ENCODE measurements at places on chromosomes 4 and X.

GRCh38 chr4:158229768-158230167, 19.5 kb downstream of the TMEM144 start:
- no peak for DNase-seq

GRCh38 chr4:116180157-116180601, 905.2 kb downstream of the TRAM1L1 start:
- DNase-seq = no peak

GRCh38 chr4:41727861-41728572, 20.5 kb downstream of the PHOX2B start:
- DNase-seq = no peak

GRCh38 chr4:75376543-75376942, 137.7 kb downstream of the RCHY1 start:
- no peak for DNase-seq

DNA sequence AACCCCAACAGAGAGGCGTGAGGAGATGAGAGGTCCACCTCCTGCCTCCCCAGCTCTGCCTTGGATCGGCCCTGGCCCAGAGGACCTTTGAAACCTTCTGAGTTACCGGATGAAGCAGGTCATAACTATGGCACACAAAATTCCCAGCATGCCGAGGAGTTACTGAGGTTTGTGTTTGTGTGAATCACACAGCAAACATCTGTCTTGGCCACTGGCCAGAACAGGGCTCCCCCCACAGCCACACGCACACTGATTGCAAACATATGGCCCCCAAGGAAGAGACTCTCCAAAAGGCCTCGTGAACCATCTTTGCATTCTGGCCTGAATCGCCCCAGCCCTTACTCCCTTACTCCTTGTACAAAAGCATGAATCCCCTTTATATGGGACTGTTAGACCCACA, 18.9 kb downstream of the RPS4X start:
- no peak for DNase-seq

DNA sequence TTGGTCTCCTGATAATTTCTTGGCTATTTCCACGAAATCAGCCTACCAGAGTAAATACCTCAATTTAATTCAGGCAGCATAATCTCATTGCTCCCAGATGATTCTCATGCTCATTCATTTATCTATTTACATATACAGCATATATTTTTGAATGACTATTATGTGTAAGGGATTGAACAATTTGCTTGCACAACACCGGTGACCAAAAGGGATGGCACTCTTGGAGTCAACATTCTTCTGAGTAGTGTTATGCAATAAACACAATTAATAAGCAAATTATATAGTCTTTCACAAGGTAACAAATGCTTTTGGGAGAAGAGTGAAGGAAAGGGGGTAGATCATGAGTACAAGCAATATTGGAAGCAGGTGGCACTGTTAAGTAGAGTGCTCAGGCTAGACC, 1015.3 kb downstream of the ARAP2 start:
- no peak for DNase-seq

- DNase-seq = peak; percentile 11
Measured at GRCh38 chr4:40316333-40316781, 18.8 kb upstream of the CHRNA9 start.

GRCh38 chr4:13327991-13328390, 156.1 kb downstream of the RAB28 start:
- no peak for DNase-seq

- DNase-seq = no peak
Measured at GRCh38 chr4:130099105-130099504, 1003.2 kb downstream of the C4orf33 start.

- DNase-seq = no peak
Measured at GRCh38 chr4:45147866-45148265, 421.5 kb upstream of the GNPDA2 start.

DNA sequence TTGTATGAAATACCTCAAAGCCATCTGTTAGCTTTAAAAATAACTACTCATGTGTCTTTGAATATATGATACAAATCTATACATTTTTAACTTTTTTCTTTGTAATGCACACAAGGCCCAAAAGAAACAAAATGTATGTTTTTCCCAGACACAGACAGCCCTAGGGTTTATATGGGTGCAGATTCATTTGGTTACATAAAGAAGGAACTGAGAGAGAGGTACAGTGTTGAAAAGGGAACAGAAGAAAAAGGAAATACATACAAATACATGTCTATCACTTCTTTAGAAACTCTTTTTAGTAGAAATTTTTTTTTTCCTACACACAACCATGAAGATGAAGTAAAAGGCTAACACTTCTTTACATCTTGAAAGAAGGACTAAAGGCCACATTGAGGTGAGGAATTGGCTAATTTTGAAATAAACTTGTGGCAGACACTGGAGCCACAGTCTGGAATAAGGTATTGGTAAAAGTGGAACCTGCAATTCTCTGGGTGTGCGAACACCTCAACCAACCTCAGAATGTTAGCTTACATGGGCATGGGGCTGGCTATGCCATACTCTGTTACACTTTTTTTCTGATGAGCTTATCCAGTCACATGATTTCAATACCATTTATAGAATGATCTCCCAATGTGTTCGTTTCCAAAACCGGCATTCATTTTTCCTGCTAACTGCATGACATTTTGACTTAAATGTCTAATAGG, 67.9 kb downstream of the FAM47C start:
- DNase-seq = no peak

GRCh38 chrX:45435481-45435880, 234.8 kb upstream of the DIPK2B start:
- no peak for DNase-seq

- no peak for DNase-seq
Measured at GRCh38 chrX:137482136-137482535, 83.8 kb upstream of the ZIC3 start.

- no peak for DNase-seq
Measured at GRCh38 chr4:16270454-16271328, 44.4 kb upstream of the TAPT1 start.

DNA sequence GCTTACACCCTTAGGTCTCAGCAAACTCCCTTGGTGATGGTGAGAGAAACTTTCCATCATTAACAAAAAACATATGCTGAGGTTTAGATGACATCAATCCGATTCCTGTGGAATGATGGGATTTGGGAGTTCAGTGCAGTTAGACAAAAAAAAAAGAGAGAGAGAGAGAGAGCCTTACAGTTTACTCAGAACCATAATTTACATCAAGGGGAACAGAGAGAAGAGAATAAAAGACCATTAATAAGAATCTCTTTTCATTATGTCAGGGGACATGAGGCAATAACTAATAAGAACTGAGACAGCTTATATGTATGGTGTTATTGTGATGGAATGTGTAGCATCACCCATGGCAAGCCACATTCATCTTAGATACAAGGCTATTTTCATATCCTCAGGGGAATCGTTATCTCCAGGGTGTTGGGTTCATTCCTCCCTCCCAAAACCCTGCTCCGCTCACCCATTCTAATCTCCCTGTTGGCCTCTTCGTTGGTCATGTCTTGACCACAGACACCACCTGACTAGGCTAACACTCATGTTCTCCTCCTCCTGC, 175.7 kb upstream of the MXRA5 start:
- DNase-seq = no peak

- DNase-seq = no peak
Measured at GRCh38 chr4:26464420-26465095, 25.7 kb downstream of the CCKAR start.

DNA sequence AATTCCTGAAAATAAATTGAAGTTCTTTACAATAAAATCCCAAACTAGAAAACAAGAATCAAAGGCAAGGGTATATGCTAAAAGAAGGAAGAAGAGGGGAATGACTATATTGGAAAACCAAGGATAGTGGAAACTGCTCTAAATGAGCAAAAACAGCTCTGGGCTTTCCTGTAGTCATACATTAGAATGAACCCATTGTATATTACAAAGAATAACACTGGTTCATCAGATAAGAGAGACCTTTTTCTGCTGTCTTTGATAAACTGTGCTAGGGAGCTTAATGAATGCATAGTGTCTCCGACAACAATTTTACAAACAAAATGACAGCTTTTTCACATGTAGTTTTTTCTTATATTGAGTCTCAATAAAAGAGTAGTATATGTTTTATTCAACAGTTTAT, 26.6 kb downstream of the TLR2 start:
- no peak for DNase-seq

DNA sequence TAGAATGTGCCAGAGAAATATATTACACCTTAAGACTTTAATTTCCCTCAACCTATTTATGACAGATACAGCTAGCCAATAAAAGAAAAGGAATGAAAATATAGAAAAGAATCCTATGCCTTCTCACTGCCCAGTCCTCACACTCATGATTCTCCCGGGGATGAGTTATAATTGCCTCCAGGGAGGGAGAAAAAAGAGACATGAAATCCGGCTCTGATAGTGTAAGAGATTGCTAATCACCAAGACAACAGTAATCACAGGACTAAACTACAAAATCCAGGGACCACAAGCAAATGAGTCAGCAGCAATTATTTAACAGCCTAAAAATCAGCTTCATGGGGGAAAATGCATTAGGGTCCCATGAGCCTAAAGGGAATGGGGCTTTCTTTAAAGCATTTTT, 95.9 kb upstream of the DUSP21 start:
- DNase-seq = no peak

Measured in MM.1S (cell line).